ENCODE measurements at places on chromosomes 6 and 20. TPM values are rescaled to one million over a fixed set of nuclear protein-coding genes. Genes with fewer than 3 reads are reported as not detected.

Gene TREM1
- not detected for polyA plus RNA-seq

Gene ZNF391
- 1.1 TPM for polyA plus RNA-seq

Gene COL19A1
- polyA plus RNA-seq, result 0.10 TPM

Gene DNMT3B
- 2.4 TPM for polyA plus RNA-seq

Gene LST1
- polyA plus RNA-seq, result not detected

Gene SLC22A3
- not detected for polyA plus RNA-seq

Gene APCDD1L
- 0.99 TPM for polyA plus RNA-seq

DNA sequence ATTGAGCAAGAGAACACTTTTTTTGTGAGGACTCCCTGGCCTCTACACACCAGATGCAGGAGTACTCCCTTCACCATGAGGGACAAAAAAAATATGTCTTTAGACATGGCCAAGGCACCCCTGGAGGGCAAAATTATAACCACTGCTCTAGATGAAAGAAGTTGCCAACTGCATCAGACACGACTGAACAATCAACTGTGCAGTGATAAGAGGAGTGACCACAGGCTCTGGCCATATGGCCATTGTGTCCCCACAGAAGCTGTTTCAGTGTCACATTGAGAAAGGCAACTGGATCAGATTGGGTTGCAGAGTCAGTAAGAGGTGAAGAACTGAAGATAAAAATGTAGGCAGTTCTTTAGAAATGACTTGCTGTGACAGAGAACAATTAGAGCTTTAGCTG lies 85.7 kb downstream of the C6orf118 start:
- DNase-seq, result no peak

DNA sequence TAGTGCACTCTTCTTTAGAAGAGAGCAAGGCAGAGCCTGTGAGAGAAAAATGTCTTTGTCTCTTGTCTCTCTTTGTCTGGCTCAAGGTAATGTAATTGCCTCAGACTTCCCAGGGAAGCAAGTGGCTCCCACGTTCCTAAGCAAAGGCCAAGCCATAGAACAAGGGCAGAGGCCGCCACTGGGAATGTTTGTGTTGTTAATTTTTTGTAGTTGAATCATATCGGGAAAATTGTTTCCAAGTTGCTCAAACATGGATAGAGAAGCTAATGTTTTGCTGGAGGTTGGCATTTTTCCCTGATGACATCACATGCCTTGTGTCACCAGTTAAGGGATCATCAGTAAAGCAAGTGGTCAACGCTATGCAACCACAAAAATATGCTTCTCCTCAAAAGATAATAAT lies 211.5 kb upstream of the FOXA2 start:
- DNase-seq, result no peak

- no peak for DNase-seq
These were observed 5.5 kb downstream of the E2F1 start for GRCh38 chr20:33680686-33681085.

DNA sequence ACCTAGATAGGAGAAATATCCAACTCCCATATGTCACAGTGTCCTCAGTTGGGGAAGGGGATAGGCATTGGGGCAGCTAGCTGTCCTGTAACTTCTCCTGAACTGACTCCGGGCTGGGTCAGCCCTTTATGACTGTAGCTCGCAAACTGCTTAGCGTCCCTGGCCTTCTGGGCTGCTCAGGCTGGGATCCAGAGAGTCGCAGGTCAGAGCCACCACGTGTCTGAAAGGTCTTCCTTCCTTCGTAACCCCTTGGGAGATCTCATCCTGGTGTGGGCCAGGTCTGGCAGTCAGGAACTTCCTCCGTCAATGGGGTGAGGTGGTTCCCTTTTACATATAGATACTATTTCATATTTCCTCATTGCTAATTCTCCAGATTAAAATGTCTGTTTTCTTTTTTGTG lies 28.8 kb upstream of the HINT3 start:
- no peak for DNase-seq

DNA sequence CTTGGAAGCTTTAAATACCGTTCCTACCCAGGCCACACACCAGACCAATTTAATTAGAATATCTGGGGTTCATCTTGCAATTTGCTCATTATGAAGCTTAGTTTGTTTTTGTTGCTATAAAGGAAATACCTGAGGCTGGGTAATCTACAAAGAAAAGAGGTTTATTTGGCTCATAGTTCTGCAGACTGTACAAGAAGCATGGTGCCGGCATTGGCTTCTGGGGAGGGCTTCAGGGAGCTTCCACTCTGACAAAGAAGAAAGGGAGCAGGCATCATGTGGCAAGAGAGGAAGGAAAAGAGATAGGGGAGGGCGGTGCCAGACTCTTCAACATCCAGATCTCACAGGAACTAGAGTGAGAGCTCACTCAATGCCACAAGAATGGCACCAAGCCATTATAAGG lies 73.6 kb downstream of the RNF182 start:
- no peak for DNase-seq

GRCh38 chr6:166284640-166285039 lies 23.6 kb downstream of the PRR18 start:
- DNase-seq, result no peak

- DNase-seq, result no peak
These were observed 128.4 kb downstream of the KLHL32 start for GRCh38 chr6:97052896-97053295.

- no peak for DNase-seq
These were observed 19.4 kb downstream of the NCOA5 start for GRCh38 chr20:46070215-46070900.

- DNase-seq, result no peak
These were observed 17.8 kb downstream of the TOMM34 start for GRCh38 chr20:44942264-44942973.

DNA sequence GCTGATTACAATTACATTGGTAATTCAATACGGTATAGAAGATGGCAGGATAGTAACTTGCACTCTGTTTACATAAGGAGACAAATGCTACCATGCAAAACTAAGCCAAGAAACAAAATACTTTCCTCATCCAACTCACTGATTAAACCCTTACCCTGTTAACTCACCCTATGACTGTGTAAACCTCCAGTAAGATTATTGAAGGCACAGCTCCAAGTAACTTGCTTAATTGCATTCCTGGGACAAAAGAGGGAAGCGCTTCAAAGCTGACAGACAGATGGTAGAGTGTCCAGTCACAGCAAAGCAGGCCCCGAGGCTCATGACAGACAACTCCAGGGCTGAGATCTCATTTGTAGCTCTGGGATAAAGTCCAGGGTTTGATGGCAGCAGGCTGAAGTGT lies 6.9 kb upstream of the KIF16B start:
- peak; percentile 54 for DNase-seq

DNA sequence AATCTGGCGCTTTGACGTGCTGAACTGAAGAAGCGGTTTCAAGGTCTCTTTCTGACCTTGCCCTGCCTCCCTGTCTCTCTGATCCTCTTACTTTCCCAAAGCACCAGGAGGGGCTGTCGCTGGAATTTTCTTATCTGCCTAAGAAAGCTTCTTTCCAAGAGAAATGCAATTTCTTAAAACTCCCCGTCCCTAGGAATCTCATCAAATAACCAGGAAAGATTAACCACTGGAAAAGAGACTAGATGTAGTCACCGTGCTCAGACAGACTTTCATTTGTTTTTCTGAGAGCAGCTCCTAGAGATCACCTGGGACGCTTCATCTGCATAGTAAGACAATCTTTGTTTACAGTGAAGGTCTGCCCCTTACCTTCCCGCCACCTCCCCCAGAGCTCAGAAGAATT lies 38.6 kb downstream of the PDYN start:
- no peak for DNase-seq
